ENCODE measurements at places on chromosomes 5 and 9.

DNA sequence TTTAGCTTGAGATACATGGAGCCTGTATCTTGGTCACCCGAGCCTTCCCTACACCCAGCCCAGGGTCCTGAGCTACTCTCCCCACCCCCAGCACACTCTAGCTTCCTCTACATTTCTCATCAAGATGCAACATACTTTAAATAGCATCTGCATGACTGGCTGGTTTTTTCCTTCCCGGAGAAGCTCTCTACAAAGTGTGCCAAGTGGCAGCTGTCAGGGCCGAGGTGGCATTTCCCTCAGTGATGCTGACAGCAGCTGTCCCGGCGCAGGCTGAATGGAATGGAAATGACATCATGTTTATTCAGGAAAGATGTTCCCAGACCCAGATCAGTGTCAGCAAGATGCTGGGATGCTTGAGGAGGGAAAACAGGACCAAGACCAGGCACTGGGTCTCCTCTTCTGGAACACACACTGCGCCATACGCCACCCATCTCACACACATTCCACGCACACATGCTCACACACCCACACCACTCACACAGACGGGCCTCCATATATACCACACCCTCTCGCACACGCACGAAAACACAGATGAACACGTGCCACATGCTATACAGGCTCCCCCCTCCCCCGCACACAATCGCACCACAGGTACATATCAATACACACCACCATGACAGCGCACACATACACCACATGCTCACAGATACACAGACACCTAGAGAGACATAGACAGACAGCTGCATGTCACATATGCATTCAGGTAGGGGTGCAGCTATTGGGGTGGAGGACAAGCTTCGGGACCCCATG is 67.8 kb downstream of the LHX2 start:
- DNase-seq = no peak

DNA sequence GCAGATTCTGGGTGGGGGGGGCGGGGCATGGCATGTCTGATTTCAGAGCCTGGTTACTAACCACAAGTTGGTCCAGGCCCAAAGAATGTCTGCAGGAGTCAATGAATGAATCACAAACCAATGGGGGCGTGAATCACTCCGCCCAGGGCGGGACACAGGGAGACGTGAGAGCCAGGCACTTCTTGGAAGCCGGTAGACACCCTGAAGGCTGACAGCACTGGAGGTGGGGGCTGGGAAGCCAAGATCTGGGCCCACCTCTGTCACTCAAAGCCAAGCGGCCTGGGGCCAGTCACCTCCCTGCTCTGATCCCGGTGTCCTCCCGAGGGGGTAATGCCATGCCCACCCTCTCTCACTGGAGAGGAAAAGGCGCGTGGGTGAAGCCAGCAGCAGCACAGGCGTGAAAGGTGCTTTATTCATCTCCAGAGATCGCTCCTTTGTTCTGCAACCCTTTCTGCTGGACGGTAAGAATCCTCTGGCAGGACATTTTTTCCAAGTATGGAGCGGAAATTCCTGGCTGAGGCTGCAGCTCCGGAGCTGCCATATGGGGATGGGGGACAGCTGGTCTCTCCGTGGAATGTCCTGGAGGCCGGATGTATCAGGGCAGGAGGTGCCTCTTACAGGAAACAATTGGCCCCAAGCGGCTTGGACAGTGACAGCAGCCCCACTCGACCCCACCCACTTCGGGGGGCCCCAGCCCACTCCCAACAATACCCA is 85.0 kb downstream of the STK10 start:
- DNase-seq = no peak

DNA sequence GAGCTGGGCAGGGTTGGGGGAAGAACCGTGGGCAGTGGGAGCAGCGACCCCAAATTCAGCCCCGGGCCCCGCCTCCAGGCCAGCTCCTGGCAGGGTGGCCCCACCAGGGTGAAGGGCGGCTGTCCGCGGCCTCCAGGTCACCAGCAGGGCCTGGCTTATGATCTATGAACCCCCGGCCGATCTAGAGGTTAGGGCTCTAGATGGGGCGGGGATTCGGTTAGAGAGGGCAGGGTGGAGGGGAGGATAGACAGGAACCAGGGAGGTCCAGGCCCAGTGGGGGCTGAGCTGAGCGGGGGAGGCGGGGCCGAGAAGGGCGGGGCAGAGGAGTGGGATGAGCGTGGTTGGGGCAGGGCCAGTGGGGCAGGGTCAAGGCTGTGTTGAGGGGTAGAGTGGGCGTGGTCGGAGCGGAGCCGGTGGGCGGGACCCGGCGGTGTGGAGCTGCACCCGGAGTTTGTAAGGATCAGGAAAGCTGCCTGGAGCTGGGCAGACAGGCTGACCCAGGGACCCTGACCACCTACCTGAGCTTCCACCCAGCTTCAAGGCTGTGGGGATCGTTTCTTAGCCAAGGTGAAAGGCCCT is 29.3 kb upstream of the OBP2B start:
- DNase-seq = peak; percentile 4

- no peak for DNase-seq
Observed at GRCh38 chr5:124718380-124718789, 28.1 kb downstream of the ZNF608 start.

DNA sequence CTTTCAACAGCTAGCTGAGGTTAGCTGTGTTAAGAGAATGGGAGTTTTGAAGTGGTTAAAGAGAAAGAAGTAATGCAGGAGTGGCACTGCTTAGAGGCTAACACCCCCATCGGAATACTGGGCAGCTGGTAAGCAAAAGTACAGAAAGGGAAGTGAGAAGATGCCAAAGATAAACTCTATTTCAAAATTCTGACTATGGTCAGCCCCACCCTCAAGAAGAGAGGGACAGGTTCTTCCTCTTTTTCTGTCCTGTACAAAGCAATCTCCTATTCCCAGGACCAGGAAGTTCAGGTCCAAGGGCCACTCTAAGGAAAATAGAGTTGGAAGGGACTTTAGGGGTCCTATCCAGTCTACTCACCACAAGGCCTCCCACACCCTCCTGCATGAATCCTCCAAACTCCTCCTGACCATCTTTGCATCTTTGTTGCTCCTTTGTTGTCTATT is 45.9 kb upstream of the JAK2 start:
- no peak for DNase-seq
